ENCODE measurements at places on chromosomes 7 and 10.

GRCh38 chr7:101617451-101618206, 11.5 kb downstream of the MYL10 start:
- DNase-seq = no peak

DNA sequence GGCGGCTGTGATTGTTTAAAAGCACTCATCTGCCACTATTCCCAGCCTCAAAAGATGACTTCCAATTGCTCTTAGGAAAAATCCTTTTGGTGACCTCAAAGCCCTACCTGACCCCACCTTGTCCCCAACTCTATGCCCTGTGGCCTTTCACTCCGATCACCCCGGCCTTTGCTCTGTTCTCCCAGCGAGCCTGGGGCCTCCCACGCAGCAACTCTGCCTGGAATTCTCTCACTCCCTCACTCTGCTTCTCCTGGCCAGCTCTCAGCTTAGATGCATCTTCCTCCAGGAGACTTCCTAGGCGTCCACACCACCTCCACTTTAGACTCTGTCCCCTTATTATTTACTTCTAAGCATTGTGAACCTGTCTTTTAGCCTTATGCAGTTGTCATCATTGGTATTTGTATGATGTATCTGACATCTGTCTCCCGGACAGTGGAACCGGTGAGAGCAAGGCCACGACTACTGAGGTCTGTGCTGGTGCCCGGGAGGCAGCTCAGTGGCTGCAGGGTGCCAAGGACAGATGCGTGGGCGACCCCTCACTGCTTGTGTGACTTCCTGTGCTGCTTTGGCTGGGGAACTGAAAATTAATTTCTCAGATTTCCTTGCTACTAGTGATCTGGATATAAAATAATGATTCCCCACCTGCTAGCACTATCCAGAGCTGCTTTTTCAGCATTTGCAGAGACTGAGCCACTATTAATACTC, 63.0 kb downstream of the PIP4K2A start:
- DNase-seq = no peak

DNA sequence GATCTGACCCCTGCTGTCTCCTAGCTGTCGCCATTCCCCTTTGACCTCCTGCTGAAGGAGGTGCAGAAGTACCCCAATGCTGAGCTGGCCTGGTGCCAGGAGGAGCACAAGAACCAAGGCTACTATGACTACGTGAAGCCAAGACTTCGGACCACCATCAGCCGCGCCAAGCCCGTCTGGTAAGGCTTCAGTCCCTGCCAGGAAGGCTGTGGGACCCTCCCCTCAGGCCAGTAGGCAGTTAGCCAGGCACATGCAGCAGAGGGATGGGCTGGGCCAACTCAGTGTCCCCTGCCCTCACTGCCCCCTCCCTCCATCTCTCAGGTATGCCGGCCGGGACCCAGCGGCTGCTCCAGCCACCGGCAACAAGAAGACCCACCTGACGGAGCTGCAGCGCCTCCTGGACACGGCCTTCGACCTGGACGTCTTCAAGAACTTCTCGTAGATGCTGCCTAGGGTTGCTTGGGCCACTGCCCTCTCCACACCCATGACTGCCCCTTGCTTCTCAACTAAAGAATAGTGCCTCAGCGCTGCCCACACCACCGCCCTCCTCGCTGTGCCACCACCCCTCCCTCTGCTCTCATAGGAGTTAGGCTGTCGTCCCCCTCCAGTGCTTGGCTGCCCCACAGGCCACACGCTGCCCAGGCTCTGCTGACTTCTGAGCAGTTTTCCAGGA, 41.0 kb upstream of the ZMIZ2 start:
- no peak for DNase-seq

GRCh38 chr10:103822107-103822716, 33.2 kb downstream of the SH3PXD2A start:
- no peak for DNase-seq

DNA sequence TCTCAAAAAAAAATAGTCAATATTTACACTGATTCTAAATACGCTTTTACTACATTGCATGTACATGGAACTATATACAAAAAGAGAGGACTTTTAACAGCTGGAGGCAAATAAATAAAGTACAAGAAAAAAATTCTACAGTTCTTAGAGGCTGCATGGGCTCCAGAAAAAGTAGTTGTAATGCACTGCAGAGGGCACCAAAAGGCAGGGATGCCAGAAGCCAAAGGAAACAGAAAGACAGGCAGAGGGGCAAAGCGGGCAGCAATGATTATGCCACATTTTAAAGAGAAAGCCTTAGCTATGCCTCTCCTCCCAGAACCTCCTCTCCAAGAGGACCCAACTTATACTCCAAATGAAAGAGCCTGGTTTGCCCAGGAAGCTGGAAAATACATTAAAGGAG, 11.6 kb upstream of the ADCK2 start:
- no peak for DNase-seq

DNA sequence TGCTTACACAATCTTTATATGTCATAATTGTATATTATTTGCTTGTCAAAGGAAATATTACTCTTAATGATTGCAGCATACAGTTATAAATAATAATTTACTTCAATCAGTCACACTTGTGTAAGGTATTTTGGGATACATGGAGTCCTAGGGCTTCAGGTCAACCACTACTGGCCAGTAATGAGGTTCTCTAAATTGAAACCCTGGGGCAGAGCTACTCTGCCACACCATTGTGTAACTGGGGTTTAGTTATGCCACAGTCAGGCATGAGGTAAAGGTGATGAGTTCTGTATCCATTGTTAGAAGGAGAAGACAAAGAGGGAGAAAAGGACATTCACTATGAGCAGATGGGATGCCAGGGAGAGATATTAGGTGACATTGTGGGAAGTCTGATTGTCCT, 117.4 kb downstream of the RNLS start:
- no peak for DNase-seq

DNA sequence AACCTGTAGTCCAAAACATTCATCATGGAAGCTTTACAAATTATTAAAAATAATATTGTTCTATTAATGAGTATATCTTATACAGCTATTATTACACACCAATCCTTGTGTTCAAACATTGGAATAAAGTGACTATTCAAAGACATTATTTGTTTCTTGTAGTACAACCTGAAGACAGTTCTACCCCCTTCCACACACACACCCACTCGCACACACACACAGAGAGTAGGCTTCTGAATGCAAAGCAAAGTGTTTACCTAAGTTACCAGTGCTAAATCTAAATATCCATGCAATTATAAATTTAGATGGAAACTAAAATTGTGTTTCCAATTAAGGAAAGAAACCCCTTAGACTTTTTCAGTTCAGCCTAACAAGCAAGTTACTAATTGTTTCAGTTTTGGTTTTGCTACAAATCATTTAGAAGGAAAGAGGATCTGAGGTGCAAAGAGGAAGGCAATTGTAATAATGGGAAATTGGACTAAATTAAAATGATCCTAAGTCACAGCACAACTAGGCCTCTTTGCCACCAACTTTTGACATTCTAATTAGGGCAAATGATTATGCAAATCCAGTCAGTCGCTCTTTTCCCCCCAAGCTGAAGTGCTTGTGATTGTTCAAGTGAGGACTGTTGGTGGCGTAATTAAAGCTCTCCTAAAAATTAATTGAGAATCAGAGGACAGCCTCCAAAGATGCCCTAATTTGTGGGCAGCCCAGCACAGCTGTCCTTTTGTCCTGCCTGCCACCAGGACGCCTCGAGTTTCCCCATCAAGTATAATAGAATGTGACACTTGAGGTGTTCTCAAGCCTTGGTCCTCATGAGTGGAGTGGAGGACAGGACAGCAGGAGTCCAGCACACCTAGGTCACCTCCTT, 19.9 kb upstream of the ATOH7 start:
- no peak for DNase-seq

- DNase-seq = no peak
Measured at GRCh38 chr7:77757589-77757988, 40.6 kb downstream of the TMEM60 start.

DNA sequence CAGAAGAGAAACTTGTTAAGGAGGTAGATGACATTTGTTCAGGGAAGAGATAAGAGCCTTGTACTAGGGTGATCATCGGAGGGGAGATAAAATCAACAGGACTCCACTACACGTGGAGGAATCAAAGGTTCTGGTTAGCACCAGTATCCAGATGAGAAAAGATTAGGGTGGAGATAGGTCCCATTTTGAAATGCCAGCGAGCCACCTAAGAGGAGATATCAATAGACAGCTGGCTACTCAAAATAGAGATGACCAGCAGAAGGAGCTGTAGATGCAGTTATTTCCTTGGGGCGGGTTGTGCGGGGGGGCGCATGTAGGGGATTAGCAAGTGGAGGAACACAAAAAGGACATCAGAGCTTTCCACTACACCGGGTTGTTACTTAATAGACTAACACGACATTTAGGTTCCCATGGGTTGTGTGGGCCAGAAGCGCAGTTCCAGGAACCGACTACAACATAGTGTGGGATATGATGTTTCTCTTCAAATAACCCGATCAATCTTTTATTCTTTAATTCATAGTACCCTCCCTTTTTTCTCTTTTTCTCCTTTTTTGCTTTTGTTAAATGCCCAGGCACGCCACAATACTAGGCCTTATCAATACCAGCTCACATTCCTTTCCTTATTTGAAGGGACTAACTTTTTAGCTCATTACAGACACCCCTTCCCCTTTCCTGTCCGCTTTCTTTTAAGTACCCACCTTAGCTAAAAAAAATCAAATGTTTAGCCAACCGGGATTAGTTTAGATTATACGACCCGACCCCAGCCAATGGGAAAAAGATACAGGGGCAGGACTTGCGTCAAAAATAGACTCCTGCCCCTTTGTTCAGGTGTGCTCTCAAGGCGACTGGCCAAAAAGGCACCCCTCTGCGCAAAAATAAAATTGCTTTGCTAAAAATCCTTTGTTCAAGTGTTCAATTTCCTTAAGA, 2.0 kb upstream of the KIF11 start:
- DNase-seq = peak; percentile 59

GRCh38 chr10:69696073-69696731, 66.2 kb downstream of the FAM241B start:
- peak; percentile 95 for DNase-seq

GRCh38 chr10:10777279-10777678, 240.4 kb upstream of the CELF2 start:
- DNase-seq = no peak

- peak; percentile 49 for DNase-seq
Measured at GRCh38 chr10:71323407-71323806, 4.3 kb downstream of the SLC29A3 start.

- no peak for DNase-seq
Measured at GRCh38 chr10:16975188-16975587, 154.4 kb downstream of the CUBN start.

GRCh38 chr10:66505003-66505657, 420.7 kb upstream of the LRRTM3 start:
- peak; percentile 7 for DNase-seq

GRCh38 chr10:32048282-32048681, 7.9 kb downstream of the KIF5B start:
- no peak for DNase-seq

DNA sequence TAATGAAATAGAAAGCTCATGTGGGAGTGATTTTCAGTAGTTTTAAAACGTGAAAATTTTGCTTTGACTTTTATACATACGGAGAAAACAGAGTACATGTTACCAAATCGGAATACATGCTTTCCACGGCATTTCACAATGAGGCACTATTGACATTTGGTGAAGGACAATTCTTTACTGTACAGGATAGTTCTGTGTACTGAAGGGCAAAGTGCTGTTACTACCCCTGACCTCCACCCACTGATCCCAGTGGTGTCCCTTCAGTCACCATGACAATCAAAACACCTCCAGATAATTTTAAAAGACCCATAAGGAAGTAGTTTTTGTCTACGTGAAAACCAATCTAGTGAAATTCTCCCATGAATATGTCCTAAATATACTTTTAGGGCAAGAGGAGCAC, 33.1 kb upstream of the ANK3 start:
- DNase-seq = no peak

GRCh38 chr7:157527686-157528085, 190.9 kb downstream of the DNAJB6 start:
- no peak for DNase-seq

- DNase-seq = peak; percentile 94
Measured at GRCh38 chr10:79266543-79267312, 80.5 kb upstream of the PPIF start.

GRCh38 chr7:147894271-147894670, 696.3 kb upstream of the C7orf33 start:
- DNase-seq = no peak

GRCh38 chr10:101005869-101006567, 6.4 kb downstream of the LZTS2 start:
- DNase-seq = no peak

- DNase-seq = peak; percentile 76
Measured at GRCh38 chr10:91185239-91185875, 35.1 kb upstream of the PCGF5 start.

- DNase-seq = no peak
Measured at GRCh38 chr10:73780301-73780700, 1.5 kb upstream of the CHCHD1 start.

DNA sequence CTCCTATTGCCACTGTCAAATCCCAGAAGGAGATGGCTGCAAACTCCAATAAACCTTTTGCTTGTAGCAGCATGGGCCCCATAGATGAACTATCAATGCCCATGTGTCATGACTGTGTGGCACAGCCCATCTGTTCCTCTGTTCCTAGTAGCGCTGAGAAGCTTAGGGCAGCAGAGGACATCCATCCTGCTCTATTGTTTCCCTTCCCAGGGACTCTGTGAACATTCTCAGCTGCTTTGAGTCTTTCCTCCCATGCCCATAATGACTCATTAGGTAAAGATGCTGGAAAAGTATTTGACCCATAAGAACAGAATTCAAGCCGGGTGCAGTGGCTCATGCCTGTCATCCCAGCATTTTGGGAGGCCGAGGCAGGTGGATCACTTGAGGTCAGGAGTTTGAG, 28.3 kb downstream of the STMP1 start:
- peak; percentile 35 for DNase-seq

GRCh38 chr7:106012935-106013439, 49.9 kb downstream of the CDHR3 start:
- DNase-seq = peak; percentile 90

GRCh38 chr7:22855049-22855392, 32.4 kb upstream of the TOMM7 start:
- DNase-seq = no peak

DNA sequence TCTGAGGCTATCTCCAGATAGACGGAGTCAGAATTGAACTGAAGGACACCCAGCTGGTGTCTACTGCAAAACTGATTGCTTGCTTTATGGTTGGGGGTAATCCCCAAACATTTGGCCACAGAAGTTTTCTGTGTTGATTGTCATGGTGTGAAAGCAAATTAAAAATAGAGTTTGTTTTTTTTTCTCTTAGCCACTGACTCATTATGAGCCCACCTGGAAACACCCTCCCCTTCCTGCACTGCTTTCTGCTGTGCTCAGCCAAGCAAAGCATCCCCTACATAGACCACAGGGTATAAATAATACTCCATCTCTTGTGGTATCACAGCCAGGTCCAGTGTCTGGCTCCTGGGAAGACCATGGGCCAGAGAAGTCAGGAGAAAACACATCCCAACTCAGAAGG, 6.5 kb upstream of the VWC2 start:
- DNase-seq = no peak

- no peak for DNase-seq
Measured at GRCh38 chr10:63205421-63205820, 72.3 kb downstream of the NRBF2 start.

DNA sequence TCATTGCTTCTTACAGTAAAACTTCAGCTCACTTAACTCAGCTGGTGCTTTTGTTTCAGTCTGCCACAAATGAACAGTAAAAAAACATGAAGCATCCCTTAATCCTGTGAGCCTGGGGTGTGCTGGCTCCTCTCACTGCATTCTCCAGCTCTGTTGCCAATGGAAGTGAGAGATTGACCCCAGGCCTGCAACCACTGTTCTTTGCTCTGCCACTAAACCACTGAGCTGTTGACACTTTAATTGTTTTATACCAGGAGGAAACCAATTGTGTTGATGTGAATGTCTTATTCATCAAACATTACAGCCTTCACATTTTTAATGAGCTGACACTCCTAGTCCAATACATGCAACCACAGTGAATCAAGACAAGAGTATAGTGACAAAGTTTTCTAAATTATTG, 69.4 kb upstream of the FZD1 start:
- no peak for DNase-seq

Data from amniotic epithelial cell (primary cell).